ENCODE measurements at places on chromosomes 16 and 17.

- DNase-seq = no peak
These were observed 101.8 kb downstream of the ABCA8 start for GRCh38 chr17:68853439-68853838.

- no peak for DNase-seq
These were observed 28.8 kb upstream of the PRKCB start for GRCh38 chr16:23807028-23807427.

- DNase-seq = no peak
These were observed 24.5 kb downstream of the TRPV2 start for GRCh38 chr17:16439811-16440351.

- no peak for DNase-seq
These were observed 183.8 kb downstream of the GSG1L start for GRCh38 chr16:27879601-27880247.

- DNase-seq = no peak
These were observed 157.3 kb downstream of the VPS53 start for GRCh38 chr17:557371-557770.

DNA sequence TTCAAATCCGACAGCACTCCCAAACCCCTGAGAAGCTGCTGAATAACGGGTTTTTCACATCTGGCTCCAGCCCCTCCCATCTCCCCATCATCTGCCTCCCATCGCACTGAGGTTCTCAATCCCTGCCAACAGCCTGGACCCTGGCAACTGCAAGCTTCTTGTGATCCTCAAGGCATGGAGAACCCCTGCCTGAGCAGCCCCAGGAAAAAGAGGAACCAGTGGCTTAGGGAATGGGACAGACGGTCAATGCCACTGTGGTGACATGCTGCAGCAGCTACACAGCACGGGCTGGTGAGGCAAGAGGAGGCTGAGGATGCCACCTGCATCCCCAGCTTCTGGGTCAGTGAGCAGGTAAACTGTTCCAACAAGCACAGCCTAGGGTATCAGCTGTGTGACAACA, 3.3 kb upstream of the MBTPS1 start:
- no peak for DNase-seq

- DNase-seq = no peak
These were observed 162.5 kb upstream of the CNTNAP4 start for GRCh38 chr16:76114681-76115080.

GRCh38 chr17:57440522-57441269, 184.4 kb downstream of the MSI2 start:
- peak; percentile 63 for DNase-seq

GRCh38 chr16:54627616-54628015, 303.0 kb upstream of the IRX5 start:
- DNase-seq = no peak
